ENCODE measurements at places on chromosomes 6 and 20. TPM values are rescaled to one million over a fixed set of nuclear protein-coding genes. Genes with fewer than 3 reads are reported as not detected.

Gene CALHM5
- 0.07 TPM for total RNA-seq

Gene SIRPA
- total RNA-seq: 5.1 TPM

Gene NFKBIE
- 15.5 TPM for total RNA-seq

Gene STK35
- total RNA-seq: 41.0 TPM

Gene GUCA1A
- total RNA-seq: 3.4 TPM

Gene CTAGE9
- total RNA-seq: not detected

Gene NOX3
- not detected for total RNA-seq

Gene TP53TG5
- not detected for total RNA-seq

Gene POU5F1
- 17.2 TPM for total RNA-seq

Gene LRRN4
- total RNA-seq: not detected

Gene SNAP25
- total RNA-seq: not detected

Gene DDX27
- 29.1 TPM for total RNA-seq

Gene ADGRB3
- 1.5 TPM for total RNA-seq

Gene TINAG
- total RNA-seq: not detected

Gene RAET1G
- not detected for total RNA-seq

Gene ATP9A
- 18.2 TPM for total RNA-seq

Gene MEI4
- 1.0 TPM for total RNA-seq

Gene ACSS1
- total RNA-seq: not detected

Gene ZNF184
- total RNA-seq: 13.4 TPM

Gene ZNF334
- total RNA-seq: 45.9 TPM

Gene VSX1
- total RNA-seq: not detected

Gene RSPO3
- 0.81 TPM for total RNA-seq

Gene HEY2
- 1.1 TPM for total RNA-seq

Gene TMEM244
- not detected for total RNA-seq

Gene CAPN11
- total RNA-seq: 0.40 TPM

Gene HRH3
- 1.7 TPM for total RNA-seq

Gene MUC21
- total RNA-seq: not detected

Gene SCUBE3
- 11.4 TPM for total RNA-seq

Gene HCK
- not detected for total RNA-seq

Gene DEFB127
- not detected for total RNA-seq

Gene CNPY3
- total RNA-seq: 65.4 TPM

Gene MYB
- 3.3 TPM for total RNA-seq

Gene ECT2L
- total RNA-seq: not detected

Gene PRICKLE4
- total RNA-seq: 1.1 TPM

Gene POPDC3
- 8.2 TPM for total RNA-seq

Gene CCN6
- total RNA-seq: not detected

Gene TXLNB
- 0.06 TPM for total RNA-seq

Gene OR2H1
- not detected for total RNA-seq

Gene SEMG1
- not detected for total RNA-seq

Gene CLVS2
- total RNA-seq: 1.8 TPM

Gene GPX5
- not detected for total RNA-seq

Gene SPATS1
- total RNA-seq: 0.25 TPM

Gene MRPL14
- 53.5 TPM for total RNA-seq

Gene DEFB132
- not detected for total RNA-seq

Gene GABRR1
- not detected for total RNA-seq

Gene TCF15
- total RNA-seq: 0.07 TPM

Gene GTSF1L
- total RNA-seq: not detected

Gene SNAP91
- total RNA-seq: 3.4 TPM

Gene DAAM2
- 2.1 TPM for total RNA-seq
